ENCODE measurements at places on chromosomes 1 and 21. TPM values are rescaled to one million over a fixed set of nuclear protein-coding genes. Genes with fewer than 3 reads are reported as not detected.

GRCh38 chr1:113783254-113784103 lies 24.2 kb upstream of the PHTF1 start:
- H3K27ac ChIP-seq = no peak overlapping the region
- DNase-seq = no peak
- no peaks in the 10 kb centered on the region for H3K36me3 ChIP-seq
- no peaks in the 10 kb centered on the region for H3K27me3 ChIP-seq
- H3K4me3 ChIP-seq = no peak overlapping the region
- peaks cover 18% of the 10 kb centered on the region for H3K4me1 ChIP-seq

GRCh38 chr1:247079141-247079874 lies 697 bp upstream of the ZNF670 start:
- H3K4me1 ChIP-seq = no peaks in the 10 kb centered on the region
- peak; percentile 47 for DNase-seq
- no peaks in the 10 kb centered on the region for H3K27me3 ChIP-seq
- H3K27ac ChIP-seq = peak overlapping the region; percentile 59

DNA sequence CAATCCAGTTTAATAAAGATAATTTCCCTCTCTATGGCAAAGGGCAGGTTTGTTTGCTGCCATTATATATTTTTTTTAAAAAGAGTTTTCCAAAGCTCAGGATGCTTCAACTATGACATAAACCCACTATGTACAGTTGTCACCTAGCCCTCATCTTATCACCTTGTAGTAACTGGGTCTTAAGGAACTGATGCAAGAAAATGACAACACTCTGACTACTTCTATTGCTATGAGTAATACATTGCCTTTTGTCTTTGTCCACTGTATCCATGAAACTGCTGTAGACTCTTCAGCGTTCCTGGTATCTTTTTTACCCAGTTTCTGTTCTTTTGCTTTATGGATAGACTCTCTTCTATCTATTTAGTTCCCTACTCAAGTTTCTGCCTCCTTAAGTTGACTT lies 586.5 kb downstream of the NEGR1 start:
- DNase-seq = no peak
- H3K4me3 ChIP-seq = no peak overlapping the region
- H3K27me3 ChIP-seq = no peaks in the 10 kb centered on the region
- no peak overlapping the region for H3K27ac ChIP-seq
- no peaks in the 10 kb centered on the region for H3K36me3 ChIP-seq

DNA sequence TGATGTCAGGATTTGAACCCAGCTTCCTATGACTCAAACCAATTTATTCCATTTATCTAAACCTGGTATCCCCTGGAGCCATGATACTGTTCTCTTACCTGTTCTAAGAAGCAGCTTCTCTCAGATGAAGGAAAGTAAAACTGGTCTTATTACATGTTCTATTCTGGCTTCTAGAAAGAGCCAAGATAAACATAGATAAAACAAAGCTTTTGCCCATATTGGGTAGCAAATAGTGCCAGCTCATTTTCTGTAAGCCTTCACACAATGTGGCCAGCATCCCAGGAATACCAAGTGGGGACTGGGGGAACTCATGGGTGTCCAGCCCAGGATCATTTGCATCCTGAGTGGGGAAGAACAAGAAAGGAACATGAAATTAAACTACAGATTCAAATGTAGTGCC lies 53.5 kb upstream of the EPHA8 start:
- no peaks in the 10 kb centered on the region for H3K27me3 ChIP-seq
- no peak overlapping the region for H3K27ac ChIP-seq

GRCh38 chr1:89555550-89555949 lies 30.9 kb downstream of the LRRC8B start:
- H3K27ac ChIP-seq = no peak overlapping the region
- no peaks in the 10 kb centered on the region for H3K36me3 ChIP-seq

DNA sequence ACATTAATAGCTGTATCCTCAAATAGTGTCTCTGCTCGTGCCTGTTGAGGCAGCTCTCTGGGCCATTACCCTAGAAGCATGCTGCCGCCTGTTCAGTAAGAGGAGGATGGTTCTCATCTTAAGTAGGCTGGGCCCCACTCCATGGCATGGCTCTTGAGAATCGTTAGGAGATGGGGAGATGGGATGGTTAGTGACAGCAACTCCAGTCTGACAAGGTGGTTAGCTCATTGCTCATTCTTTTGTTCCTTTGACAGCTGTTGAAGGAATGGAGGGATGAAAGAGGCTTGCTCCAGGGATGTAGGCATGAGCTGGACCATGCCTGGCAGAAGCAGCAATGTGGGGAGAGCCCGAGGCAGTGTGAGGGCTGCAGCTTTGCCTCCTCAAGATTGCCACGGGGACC lies 68.2 kb downstream of the MAP10 start:
- H3K4me3 ChIP-seq = no peak overlapping the region
- no peaks in the 10 kb centered on the region for H3K27me3 ChIP-seq
- H3K4me1 ChIP-seq = no peaks in the 10 kb centered on the region
- no peaks in the 10 kb centered on the region for H3K36me3 ChIP-seq

Gene ATAD3C
- 0.45 TPM for total RNA-seq

Measured in GM23338 (cell line).